ENCODE measurements at places on chromosomes 6 and 20.

DNA sequence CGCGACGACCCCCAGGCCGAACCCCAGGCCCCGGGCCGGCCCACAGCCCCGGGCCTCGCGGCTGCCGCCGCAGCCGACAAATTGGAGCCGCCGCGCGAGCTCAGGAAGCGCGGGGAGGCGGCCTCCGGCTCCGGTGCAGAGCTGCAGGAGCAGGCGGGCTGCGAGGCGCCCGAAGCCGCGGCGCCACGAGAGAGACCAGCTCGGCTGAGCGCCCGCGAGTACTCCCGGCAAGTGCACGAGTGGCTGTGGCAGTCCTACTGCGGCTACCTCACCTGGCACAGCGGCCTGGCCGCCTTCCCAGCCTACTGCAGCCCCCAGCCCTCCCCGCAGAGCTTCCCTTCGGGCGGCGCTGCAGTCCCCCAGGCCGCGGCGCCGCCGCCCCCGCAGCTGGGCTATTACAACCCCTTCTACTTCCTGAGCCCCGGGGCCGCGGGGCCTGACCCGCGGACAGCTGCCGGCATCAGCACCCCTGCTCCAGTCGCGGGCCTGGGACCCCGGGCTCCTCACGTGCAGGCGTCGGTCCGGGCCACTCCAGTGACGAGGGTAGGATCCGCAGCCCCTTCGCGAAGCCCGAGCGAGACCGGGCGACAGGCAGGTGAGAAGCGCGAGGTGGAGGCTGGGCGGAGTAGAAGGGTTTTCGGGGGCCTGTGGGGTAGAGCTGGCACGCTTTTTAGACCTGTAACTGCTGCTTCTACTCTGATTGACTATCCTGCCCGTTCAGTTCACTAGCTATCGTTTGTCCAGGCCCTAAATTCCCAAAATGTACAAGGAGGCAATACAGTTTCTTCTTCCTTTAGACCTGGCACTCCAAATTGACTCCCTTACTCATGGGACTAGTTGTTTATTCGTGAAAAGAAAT, 654 bp downstream of the FAM8A1 start:
- DNase-seq: peak; percentile 47

DNA sequence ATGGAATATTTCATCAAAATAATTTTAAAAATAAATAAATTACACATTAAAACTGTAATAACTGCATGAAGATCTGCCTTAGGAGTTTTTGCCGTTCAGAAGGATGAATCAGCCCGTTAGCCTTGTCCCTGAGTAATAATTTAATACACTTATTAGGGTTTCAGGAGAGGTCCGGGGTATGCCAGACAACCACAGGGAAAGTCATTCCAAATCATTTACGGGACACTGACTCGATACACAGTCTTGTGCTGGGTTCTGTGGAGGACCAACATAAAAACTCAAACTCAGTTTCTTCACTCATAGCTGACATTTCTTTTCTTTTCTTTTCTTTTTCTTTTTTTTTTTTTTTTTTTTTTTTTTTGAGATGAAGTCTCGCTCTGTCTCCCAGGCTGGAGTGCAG, 735 bp upstream of the LY6G6F start:
- DNase-seq: no peak

- DNase-seq: no peak
These were observed 714 bp upstream of the RTEL1 start for GRCh38 chr20:63657260-63657936.

- DNase-seq: peak; percentile 91
These were observed 60.0 kb downstream of the TRIM27 start for GRCh38 chr6:28863604-28864325.

- DNase-seq: no peak
These were observed 855.8 kb downstream of the HACE1 start for GRCh38 chr6:104003803-104004516.

Data from suppressor macrophage (primary cell).